ENCODE measurements at places on chromosomes 1 and 21. TPM values are rescaled to one million over a fixed set of nuclear protein-coding genes. Genes with fewer than 3 reads are reported as not detected.
A peak's percentile ranks its signal among the peaks of the same experiment; 100 is the strongest.

The KLF17 gene
- total RNA-seq = not detected

The CELA2A gene
- total RNA-seq = not detected

The H3-3A gene
- 462 TPM for total RNA-seq

The FABP3 gene
- total RNA-seq = 15.0 TPM

The SFN gene
- 18.4 TPM for total RNA-seq

The AMY2A gene
- 1.3 TPM for total RNA-seq

The CFH gene
- total RNA-seq = 82.3 TPM

The BCAN gene
- 0.44 TPM for total RNA-seq

DNA sequence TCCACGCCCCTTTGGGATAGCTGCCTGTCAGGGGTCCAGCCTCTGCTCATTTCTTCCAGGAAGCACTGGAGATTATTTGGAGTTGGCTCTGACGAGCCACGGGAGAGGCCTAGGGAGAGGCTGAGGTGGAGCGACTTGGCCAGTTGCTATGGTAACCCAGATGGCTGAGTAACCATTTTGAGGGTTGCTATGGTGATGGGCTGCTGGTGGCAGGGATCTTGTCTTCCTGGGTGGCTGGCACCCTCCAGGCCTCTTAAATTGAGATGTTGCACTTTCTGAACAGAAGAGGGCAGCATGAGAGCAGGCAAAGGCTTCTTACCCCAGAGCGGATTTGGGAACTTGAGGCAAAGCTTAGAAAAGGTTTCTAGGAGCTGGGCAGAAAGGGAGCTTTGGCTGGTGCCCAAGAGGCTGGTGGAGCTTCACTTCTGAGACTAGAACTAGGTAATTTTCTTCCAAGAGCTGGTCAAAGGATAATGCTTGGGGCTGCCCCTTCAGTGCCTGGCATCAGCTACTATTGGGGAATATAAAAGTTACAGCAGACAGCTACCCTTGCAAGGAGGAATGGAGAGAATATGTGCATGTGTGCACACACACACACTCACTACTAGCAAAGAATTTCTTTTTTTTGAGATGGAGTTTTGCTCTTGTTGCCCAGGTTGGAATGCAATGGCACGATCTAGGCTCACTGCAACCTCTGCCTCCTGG lies 72.5 kb downstream of the NDUFS5 start:
- H3K27me3 ChIP-seq = no peaks in the 10 kb centered on the region
- peak; percentile 49 for DNase-seq
- H3K4me1 ChIP-seq = no peaks in the 10 kb centered on the region
- no peak overlapping the region for H3K27ac ChIP-seq

GRCh38 chr21:45505416-45506021 lies 36.7 kb downstream of the SLC19A1 start:
- no peak overlapping the region for H3K4me3 ChIP-seq
- H3K4me1 ChIP-seq = no peaks in the 10 kb centered on the region
- no peak overlapping the region for H3K27ac ChIP-seq

- H3K27me3 ChIP-seq = no peaks in the 10 kb centered on the region
- DNase-seq = no peak
- H3K4me1 ChIP-seq = peaks cover 4% of the 10 kb centered on the region
- no peak overlapping the region for H3K27ac ChIP-seq
Measured at GRCh38 chr1:59445040-59445439, 148.1 kb downstream of the FGGY start.

DNA sequence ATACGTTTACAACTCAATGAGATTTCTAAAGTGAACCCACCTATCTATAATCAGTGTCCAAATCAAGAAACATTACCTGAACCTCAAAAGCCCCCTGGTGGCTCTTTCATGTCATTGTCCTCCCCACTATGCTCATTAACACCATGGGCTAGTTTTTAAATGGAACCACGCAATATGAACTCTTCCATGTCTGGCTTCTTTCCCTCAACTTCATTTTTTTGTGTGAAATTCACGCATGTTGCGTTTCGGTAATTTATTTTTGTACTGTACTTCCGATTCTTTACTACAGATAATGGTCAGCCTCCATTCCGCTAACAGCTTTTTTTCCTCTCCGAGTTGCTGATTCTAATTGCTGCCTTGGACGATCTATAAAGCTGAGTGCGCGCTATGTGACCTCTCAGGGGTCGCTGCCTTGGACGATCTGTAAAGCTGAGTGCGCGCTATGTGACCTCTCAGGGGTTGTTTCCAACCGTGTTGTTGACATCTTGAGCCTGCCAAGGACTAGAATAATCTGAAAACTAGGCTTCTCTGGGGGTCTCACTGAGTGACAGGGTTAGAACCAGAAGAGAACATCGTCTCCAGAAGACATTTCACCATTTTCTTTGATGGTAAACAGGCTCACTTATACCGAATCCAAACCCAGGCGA lies 1.1 kb upstream of the CACYBP start:
- peaks cover 7% of the 10 kb centered on the region for H3K4me1 ChIP-seq
- no peaks in the 10 kb centered on the region for H3K27me3 ChIP-seq
- H3K27ac ChIP-seq = peak overlapping the region; percentile 96
- H3K36me3 ChIP-seq = no peaks in the 10 kb centered on the region

DNA sequence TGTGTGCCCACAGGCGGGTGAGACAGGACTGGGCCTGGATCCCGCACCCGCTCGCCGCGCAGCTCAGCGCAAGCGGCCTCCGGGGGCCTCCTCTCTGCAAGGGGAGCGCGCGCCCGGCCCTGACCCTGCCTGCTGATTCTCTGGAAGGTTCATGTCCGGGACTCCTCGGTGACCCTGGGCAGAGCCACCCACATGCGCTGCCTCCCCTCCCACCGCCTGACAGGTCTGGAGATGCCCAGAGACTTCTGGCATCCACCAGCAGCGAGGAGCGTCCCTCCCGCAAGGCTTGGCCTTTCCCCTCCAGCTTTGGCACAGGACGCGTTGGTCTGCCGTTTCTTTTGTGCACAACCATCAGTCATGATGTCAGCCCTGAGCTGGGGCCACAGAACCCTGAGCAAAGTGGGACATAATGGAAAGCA lies 42.0 kb upstream of the COL6A2 start:
- H3K36me3 ChIP-seq = no peaks in the 10 kb centered on the region
- H3K4me1 ChIP-seq = peaks cover 5% of the 10 kb centered on the region
- H3K27ac ChIP-seq = peak overlapping the region; percentile 95
- H3K27me3 ChIP-seq = no peaks in the 10 kb centered on the region

GRCh38 chr1:110607536-110608230 lies 1.5 kb upstream of the KCNA2 start:
- no peaks in the 10 kb centered on the region for H3K4me1 ChIP-seq
- peaks cover 46% of the 10 kb centered on the region for H3K27me3 ChIP-seq
- peak overlapping the region; percentile 51 for H3K4me3 ChIP-seq
- DNase-seq = no peak
- no peaks in the 10 kb centered on the region for H3K36me3 ChIP-seq
- no peak overlapping the region for H3K27ac ChIP-seq

GRCh38 chr1:202275061-202275770 lies 66.5 kb downstream of the UBE2T start:
- H3K27ac ChIP-seq = no peak overlapping the region
- H3K27me3 ChIP-seq = no peaks in the 10 kb centered on the region
- H3K4me1 ChIP-seq = no peaks in the 10 kb centered on the region
- no peaks in the 10 kb centered on the region for H3K36me3 ChIP-seq
- DNase-seq = no peak
- H3K4me3 ChIP-seq = no peak overlapping the region

- H3K4me3 ChIP-seq = no peak overlapping the region
- no peaks in the 10 kb centered on the region for H3K36me3 ChIP-seq
- H3K27ac ChIP-seq = no peak overlapping the region
- no peaks in the 10 kb centered on the region for H3K27me3 ChIP-seq
Measured at GRCh38 chr1:113542221-113542701, 151.9 kb downstream of the MAGI3 start.

GRCh38 chr1:84089867-84090266 lies 54.2 kb upstream of the PRKACB start:
- no peaks in the 10 kb centered on the region for H3K4me1 ChIP-seq
- no peaks in the 10 kb centered on the region for H3K27me3 ChIP-seq
- DNase-seq = no peak
- H3K36me3 ChIP-seq = no peaks in the 10 kb centered on the region
- no peak overlapping the region for H3K4me3 ChIP-seq
- H3K27ac ChIP-seq = no peak overlapping the region

GRCh38 chr21:15172963-15173362 lies 108.2 kb upstream of the NRIP1 start:
- no peak for DNase-seq
- H3K4me1 ChIP-seq = no peaks in the 10 kb centered on the region
- H3K36me3 ChIP-seq = no peaks in the 10 kb centered on the region

DNA sequence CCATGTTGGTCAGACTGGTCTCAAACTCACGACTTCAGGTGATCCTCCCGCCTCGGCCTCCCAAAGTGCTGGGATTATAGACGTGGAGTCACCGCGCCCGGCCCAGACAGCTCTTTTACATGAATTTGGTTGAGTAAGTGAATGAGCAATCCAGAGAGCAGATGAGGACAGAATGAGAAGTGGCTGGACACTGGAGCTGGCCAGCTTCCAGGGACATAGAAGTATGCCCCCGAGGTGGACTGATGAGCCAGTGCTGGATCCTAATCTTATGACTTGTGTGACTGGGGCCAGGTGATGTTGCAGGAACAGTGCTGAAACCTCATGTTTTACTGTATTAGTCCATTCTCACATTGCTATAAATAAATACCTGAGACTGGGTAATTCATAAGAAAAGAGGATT lies 35.9 kb upstream of the KANK4 start:
- no peaks in the 10 kb centered on the region for H3K27me3 ChIP-seq
- H3K4me1 ChIP-seq = no peaks in the 10 kb centered on the region
- H3K27ac ChIP-seq = no peak overlapping the region
- no peak overlapping the region for H3K4me3 ChIP-seq
- DNase-seq = no peak
- H3K36me3 ChIP-seq = no peaks in the 10 kb centered on the region

DNA sequence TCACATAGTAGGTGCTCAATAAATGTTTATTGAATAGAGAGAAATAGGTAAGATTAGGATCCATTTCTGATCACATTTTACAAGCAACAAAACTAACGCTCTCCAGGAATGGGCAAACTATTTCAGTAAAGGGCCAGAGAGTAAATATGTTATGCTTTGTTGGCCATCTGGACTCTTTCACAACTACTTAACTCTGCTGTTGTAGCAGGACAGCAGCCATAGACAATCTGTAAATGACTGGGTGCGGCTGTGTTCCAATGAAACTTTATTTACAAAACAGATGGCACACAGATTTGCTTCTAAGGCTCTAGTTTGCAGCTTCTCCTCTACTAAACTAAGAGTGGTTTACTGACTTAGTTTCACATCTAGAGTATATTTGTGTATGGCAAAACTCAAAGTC lies 83.0 kb upstream of the BACH1 start:
- H3K4me3 ChIP-seq = no peak overlapping the region
- H3K27ac ChIP-seq = no peak overlapping the region
- H3K36me3 ChIP-seq = no peaks in the 10 kb centered on the region
- H3K27me3 ChIP-seq = no peaks in the 10 kb centered on the region

GRCh38 chr21:34202553-34203372 lies 129.4 kb downstream of the MRPS6 start:
- DNase-seq = peak; percentile 8
- no peaks in the 10 kb centered on the region for H3K36me3 ChIP-seq
- no peaks in the 10 kb centered on the region for H3K4me1 ChIP-seq
- H3K27me3 ChIP-seq = no peaks in the 10 kb centered on the region

- H3K4me1 ChIP-seq = peaks cover 28% of the 10 kb centered on the region
- peak overlapping the region; percentile 77 for H3K4me3 ChIP-seq
- no peaks in the 10 kb centered on the region for H3K27me3 ChIP-seq
- no peaks in the 10 kb centered on the region for H3K36me3 ChIP-seq
- no peak overlapping the region for H3K27ac ChIP-seq
- no peak for DNase-seq
Measured at GRCh38 chr1:11924334-11925195, 1.7 kb downstream of the KIAA2013 start.

- no peaks in the 10 kb centered on the region for H3K36me3 ChIP-seq
- no peak for DNase-seq
- no peaks in the 10 kb centered on the region for H3K27me3 ChIP-seq
- H3K4me3 ChIP-seq = no peak overlapping the region
- peak overlapping the region; percentile 58 for H3K27ac ChIP-seq
- H3K4me1 ChIP-seq = no peaks in the 10 kb centered on the region
Measured at GRCh38 chr1:39047374-39048229, 21.5 kb downstream of the NDUFS5 start.

DNA sequence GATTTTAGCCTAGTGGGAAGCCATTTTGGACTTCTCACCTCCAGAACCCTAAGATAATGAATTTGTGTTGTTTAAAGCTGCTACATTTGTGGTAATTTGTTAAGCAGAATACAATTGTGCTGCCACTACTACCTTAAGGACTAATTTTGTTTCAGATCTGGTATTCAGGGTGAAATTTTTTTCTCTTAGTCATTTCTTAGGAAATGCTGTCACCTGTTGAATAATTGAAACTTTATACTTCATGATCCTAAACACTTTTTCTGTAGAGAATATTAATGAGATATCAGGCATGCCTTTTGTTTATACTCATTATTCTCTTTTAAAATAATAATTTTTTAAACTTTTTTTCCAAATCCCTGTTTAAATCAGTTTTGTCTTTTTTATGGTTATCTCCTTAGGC lies 246.8 kb downstream of the TGFB2 start:
- no peak overlapping the region for H3K4me3 ChIP-seq
- no peak overlapping the region for H3K27ac ChIP-seq
- H3K36me3 ChIP-seq = no peaks in the 10 kb centered on the region
- no peaks in the 10 kb centered on the region for H3K27me3 ChIP-seq

- no peak for DNase-seq
- no peak overlapping the region for H3K27ac ChIP-seq
- no peaks in the 10 kb centered on the region for H3K27me3 ChIP-seq
- no peak overlapping the region for H3K4me3 ChIP-seq
Measured at GRCh38 chr1:190832511-190832910, 354.8 kb upstream of the BRINP3 start.

DNA sequence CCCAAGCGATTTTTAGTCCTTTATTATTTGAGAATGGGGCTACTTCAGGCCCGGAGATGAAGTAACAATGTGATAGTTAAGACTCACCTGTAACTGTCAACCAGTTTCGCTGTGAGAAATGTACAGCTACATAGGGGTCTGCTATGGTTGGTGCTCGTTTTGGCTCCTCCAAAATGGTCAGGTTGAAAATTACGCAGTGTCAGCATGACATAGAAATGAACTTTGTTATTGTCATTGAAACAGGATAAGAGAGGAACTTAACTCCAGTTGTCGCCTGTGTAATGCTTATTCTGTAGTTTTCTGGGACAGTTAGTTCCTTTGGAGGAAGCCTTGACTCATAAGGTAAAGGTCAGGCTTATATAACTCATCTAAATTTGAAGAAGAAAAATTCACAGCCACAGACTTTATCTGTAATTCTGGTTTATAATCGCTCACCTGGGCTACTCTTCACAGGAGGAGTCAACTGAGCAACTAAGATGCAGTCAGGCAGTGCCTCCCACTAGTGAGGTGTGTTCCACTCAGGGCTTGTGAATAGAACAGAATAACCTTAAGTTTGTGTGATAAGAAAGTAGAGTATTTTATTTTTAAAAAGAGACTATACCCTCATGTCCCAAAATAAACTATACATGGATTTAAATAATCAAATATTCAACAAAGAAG lies 130.9 kb downstream of the CD247 start:
- H3K27me3 ChIP-seq = no peaks in the 10 kb centered on the region
- H3K4me1 ChIP-seq = no peaks in the 10 kb centered on the region
- H3K4me3 ChIP-seq = no peak overlapping the region
- H3K36me3 ChIP-seq = no peaks in the 10 kb centered on the region
- DNase-seq = no peak
